ENCODE measurements at places on chromosomes 12 and 14. TPM values are rescaled to one million over a fixed set of nuclear protein-coding genes. Genes with fewer than 3 reads are reported as not detected.

- H3K4me1 ChIP-seq, result no peaks in the 10 kb centered on the region
- no peak overlapping the region for H3K4me3 ChIP-seq
- H3K27me3 ChIP-seq, result no peaks in the 10 kb centered on the region
- no peak for DNase-seq
Measured at GRCh38 chr14:90288651-90289355, 32.5 kb downstream of the PSMC1 start.

ACSS3 gene
- total RNA-seq, result not detected

WDHD1 gene
- total RNA-seq, result 37.5 TPM

DNA sequence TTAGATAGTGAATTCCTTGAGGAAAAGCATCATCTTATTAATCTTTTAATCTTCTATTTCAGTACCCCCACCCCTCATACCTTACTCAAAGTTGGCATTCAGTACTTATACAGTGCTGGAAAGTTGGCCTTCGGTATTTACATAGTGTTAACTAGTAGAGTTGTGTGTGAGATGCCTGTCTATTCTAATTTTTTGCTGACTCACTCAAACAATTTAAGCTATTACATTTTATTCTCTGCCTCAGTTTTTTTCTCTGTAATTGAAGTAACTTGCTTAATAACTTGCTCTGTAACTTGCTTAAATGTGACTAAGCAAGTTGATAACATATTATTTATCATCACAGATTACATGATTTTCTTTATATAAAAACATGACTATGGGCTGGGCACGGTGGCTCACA lies 20.3 kb downstream of the DNAL1 start:
- no peak for DNase-seq
- no peaks in the 10 kb centered on the region for H3K27me3 ChIP-seq
- H3K36me3 ChIP-seq, result no peaks in the 10 kb centered on the region
- H3K27ac ChIP-seq, result no peak overlapping the region

DNA sequence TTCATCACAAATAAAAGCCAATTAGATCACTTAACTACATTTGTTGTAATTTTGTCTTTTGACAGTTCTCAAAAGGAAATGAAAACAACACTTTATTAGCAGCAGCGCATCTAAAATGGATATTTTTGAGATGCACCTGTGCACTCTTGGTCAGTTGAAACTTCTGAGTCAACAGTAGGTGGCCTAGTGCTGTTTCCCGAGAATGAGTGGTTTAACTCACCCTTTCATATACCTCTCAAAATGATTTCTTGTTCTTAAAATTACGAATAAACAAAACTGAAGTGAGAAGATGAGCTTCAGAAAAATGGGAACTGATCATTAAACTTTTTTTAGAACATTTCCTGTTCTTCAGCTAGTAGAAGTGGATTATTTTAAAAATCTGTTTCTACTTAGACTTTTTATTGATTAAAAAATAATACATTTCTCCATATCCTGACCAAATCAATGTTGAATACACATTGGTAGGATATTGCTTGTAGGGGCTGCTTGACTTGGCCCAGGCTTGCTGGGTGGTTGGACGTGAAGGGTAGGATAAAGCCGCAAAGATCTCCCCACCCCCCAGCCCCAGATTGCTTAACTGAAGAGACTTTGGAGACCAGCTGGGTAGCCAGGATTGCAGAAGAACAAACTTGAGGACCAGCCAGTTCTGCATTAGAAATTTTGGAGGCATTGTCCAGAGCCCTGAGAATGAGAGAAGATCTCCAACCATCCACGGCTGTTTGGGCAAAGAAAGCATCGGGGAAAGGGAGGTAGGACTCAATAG lies 22.3 kb upstream of the STK38L start:
- H3K27ac ChIP-seq, result no peak overlapping the region
- H3K27me3 ChIP-seq, result peaks cover 2% of the 10 kb centered on the region
- H3K4me3 ChIP-seq, result no peak overlapping the region
- peaks cover 14% of the 10 kb centered on the region for H3K4me1 ChIP-seq
- peaks cover 3% of the 10 kb centered on the region for H3K36me3 ChIP-seq

DNA sequence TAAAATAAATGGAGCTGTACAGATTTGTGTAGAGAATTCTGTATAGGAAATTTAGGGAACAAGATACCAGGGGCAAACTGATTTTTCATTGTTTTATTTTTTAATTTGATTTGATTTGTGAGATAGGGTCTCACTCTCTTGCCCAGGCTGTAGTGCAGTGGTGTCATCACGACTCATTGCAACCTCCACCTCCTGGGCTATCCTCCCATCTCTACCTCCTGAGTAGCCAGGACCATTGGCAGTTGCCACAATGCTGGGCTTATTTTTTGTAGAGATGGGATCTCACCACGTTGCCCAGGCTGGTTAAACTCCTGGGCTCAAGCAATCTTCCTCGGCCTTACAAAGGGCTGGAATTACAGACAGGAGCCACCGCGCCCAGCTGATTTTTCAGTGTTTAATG lies 18.0 kb upstream of the TBK1 start:
- H3K4me3 ChIP-seq, result no peak overlapping the region
- H3K4me1 ChIP-seq, result peaks cover 3% of the 10 kb centered on the region

GSC gene
- not detected for total RNA-seq

DNA sequence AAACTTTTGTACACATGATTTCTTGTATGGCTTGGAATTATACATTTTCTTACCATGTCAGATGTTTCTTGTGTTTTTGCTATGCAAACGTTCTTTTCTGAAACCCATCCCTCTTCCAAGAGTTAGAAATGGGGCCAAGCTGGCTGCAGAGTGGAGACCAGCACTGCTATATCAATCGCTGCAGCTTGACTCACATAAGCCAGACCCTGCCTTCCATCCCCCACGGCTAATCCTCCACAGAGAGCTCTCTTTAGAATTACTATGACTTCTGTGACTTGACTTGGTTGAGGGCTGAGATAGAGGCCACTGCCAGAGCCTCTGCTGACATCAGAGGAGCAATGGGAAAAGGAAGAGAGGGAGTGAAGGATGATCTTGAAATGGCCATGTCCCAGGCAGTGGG lies 147.9 kb downstream of the DACT1 start:
- no peak overlapping the region for H3K27ac ChIP-seq
- H3K27me3 ChIP-seq, result peaks cover 4% of the 10 kb centered on the region
- DNase-seq, result no peak
- H3K4me3 ChIP-seq, result no peak overlapping the region
- H3K4me1 ChIP-seq, result no peaks in the 10 kb centered on the region

DNA sequence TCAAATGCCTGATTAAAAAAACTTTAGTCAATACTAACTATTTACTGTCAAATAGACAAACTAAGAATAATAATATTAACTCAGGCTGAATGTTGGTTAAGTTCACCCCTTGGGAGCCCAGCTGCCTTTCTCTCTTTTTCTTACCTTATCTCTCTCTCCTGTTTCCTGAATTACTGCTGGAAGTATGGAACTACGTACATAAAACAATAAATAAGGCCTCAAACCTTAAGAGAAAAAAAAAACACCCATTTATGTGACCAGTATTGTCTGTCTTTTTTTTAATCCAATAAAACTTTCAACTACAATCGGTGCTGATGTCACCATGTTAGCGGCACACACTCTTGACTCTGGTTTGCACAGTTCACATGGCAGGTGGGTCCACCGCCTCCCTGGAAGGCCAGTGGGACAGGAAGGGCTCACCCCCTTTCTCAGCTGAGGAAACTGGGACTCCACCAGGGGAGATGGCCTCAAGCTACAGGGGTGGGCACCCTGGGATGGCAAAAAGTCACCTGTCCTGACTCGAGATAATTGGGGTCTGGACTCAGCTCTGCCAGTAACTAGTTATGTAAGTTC lies 21.3 kb downstream of the BCL11B start:
- H3K36me3 ChIP-seq, result peaks cover 81% of the 10 kb centered on the region
- peaks cover 87% of the 10 kb centered on the region for H3K4me1 ChIP-seq
- H3K4me3 ChIP-seq, result peak overlapping the region; percentile 77
- DNase-seq, result no peak
- peak overlapping the region; percentile 94 for H3K27ac ChIP-seq
- no peaks in the 10 kb centered on the region for H3K27me3 ChIP-seq

DNA sequence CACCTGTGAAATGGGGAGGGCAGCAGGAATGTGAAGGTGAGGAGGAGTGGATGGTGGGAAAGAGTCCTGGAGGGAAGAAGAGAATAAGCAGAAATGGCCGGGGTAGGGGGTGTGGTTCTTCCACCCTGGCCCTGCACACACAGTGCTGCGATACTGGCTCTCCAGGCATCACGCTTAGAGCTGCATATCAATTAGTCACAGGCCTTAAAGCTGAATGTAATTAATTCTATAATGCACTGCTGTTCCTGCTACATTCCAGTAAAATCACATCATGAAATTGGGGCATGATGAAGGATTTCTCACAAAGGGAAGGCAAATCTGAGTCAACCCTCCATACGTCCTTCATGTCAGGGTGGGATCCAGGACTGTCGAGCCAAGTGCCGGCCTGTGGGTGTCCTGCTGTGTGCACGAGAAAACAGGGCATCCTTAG lies 566.1 kb downstream of the BCL11B start:
- no peaks in the 10 kb centered on the region for H3K27me3 ChIP-seq
- peaks cover 33% of the 10 kb centered on the region for H3K4me1 ChIP-seq
- no peak for DNase-seq
- H3K36me3 ChIP-seq, result no peaks in the 10 kb centered on the region
- no peak overlapping the region for H3K4me3 ChIP-seq

DNA sequence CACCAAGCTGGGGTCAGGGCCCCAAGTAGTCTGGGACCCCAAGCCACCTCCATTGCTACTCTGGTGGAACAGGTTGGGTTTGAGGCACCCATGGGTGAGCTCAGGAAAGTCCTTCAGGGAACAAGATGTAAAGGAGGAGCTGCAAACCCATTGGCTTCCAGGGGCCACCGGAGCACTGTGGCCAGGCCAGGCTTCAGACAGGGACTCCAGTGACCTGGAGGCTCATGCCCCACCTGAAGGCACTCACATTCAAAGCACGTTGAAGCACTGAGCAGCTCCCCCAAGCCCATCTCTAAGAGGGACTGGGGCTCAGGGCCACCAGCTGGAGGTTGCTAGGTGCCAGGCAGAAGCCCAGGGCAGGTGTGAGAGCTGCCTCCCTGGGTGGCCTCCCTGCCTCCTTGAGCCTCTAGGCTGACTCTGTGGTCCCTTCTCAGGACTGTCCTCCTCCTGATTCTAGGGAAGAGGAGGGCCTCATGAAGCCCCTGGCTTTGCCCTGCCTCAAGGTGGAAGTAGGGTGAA lies 49.1 kb downstream of the FAM222A start:
- no peak overlapping the region for H3K27ac ChIP-seq
- no peak for DNase-seq
- no peaks in the 10 kb centered on the region for H3K36me3 ChIP-seq
- H3K27me3 ChIP-seq, result no peaks in the 10 kb centered on the region

DNA sequence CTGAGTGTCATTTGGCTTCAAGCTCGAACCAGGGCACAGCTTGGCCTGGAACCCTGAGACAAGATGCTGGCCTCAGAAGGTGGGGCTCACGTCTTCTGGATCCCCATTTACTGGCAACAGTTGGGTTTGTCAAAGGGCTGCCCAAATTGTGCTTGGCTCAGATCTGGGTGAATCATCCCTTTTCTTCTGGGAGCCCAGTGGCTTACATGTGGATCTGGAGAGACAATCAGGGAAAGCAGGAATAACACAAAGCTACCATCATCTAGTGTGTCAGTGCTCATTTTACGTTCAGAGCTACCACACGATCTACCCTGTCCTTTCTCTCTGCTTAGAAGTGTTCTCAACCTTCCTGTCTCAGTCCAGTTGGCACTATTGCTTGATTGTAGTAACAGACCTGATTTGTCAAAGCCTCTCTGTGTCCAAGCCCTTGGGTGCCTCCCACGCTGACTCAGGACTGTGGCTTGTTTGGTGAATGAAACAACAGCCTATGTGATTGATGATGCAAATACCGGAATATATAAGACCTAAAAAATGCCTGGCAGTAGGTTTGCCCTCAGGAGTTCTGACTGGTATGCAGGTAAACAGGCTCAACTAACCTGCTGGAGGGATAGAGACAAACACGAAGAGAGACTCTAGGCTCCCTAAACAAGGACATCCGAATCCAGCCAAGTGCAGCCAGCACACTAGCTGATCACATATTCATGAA lies 974.3 kb downstream of the VRK1 start:
- no peak overlapping the region for H3K4me3 ChIP-seq
- H3K27me3 ChIP-seq, result no peaks in the 10 kb centered on the region
- H3K4me1 ChIP-seq, result no peaks in the 10 kb centered on the region
- H3K36me3 ChIP-seq, result no peaks in the 10 kb centered on the region
- DNase-seq, result no peak
- H3K27ac ChIP-seq, result no peak overlapping the region
